ENCODE measurements at places on chromosomes 16 and 17.

GRCh38 chr16:81451753-81452680, 7.4 kb downstream of the CMIP start:
- no peak for DNase-seq

GRCh38 chr16:53805752-53806151, 101.8 kb downstream of the FTO start:
- no peak for DNase-seq

- no peak for DNase-seq
These were observed 100.7 kb downstream of the OR1D5 start for GRCh38 chr17:2962729-2963128.

DNA sequence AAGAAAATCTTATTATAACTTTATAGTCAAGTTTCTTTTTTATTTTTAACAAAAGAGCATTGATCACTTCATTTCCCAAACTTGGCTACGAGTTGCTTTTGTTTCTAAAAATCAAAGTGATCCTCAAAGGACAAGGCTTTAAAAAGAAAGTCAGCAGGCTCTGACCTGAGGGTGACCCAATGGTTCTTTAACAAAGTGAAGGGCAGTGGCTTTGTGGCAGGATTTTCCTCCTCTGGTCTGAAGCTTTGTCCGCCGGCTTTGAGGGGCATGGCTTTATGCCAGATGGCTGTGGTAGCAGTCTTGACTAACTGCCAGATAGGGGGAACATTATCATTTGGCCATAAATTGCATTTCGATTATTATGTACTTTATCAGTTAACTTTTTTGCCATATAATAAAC, 28.5 kb downstream of the IQCK start:
- no peak for DNase-seq

DNA sequence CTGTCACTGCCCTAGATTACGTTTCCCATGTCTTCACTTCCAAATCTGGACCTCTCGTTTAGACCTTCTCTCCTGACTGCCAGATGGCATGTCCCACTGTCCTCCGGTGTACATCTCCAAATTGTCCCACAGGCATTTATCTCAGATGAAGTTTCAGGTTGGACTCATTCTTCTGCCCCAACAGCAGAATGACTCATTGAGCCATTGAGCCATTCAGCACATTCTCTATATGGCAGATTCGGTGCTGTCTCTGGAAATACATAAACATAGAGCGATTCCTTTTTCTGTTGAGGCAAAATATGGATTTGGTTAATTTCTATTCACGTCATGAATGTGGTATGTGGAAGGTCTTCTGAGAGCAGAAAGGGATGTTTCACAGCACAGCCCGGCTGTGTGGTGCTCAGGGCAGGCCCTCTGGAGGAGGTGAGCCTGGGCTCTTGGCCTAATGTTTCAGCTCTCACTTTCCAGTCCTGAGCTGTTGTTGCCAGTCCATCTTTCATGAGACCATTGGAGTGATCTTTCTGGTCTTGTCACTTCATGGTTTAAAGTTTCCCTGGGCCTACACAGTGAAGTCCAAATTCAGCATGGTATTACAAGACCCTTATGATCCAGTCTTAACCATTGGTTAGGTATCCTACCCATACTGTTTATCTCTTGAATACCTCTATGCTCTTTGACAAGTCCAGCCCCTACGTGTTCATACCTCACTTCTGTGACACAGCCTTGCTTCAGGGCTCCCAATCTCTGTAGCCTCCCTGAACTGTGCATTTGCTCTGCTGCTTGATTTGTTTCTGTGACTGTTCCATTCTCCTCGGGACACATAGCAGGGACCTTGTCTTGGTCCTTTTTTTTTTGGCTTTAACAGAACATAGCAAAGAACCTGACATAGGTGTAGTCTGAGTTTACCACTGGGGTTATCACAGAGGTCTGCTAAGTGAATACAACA, 15.9 kb downstream of the HAPSTR1 start:
- DNase-seq: no peak

All from stimulated activated CD8-positive, alpha-beta memory T cell treated with anti-CD3 and anti-CD28 coated beads, Interleukin-4, amount 100 ng/mL, for 24 hours (primary cell).